ENCODE measurements at places on chromosomes 13 and 19. TPM values are rescaled to one million over a fixed set of nuclear protein-coding genes. Genes with fewer than 3 reads are reported as not detected.

- no peak for DNase-seq
These were observed 44.7 kb upstream of the ZNF429 start for GRCh38 chr19:21460686-21461085.

DNA sequence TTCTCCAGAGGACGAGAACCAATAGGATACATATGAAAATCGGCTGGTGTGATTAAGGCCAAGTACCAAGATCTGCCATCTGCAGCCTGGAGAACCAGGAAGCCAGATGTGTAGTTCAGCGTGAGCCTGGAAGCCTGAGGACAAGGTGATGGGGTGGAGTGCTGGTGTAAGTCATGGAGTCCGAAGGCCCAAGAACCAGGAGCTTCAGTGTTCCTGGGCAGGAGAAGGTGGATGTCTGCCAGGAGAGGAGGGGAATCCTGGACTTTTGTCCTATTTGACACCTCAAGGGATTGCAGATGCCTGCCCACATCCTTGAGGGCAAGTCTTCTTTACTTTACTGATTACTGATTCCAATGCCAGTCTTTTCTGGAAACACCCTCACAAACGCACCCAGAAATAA lies 71.5 kb downstream of the SPATA13 start:
- no peak for DNase-seq

DNA sequence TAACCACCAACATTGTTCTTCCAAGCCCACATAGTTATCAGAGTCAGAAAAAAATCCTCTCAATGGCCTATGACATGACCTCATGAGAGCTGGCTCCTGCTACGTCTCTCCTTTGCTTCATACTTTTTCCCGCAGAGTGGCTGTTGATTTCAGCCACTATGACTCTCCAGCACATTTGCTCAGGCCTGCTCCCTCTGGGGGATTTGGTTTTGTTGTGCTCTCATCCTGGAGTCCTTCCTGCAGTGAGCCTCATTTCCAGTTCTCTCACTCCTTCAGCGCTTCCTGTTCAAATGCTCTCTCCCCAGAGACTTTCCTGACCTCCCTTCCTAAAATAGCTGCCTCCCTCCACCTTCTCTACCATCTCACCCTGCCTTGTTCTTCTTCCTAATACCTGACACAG lies 72.0 kb upstream of the USP29 start:
- DNase-seq = no peak

GRCh38 chr19:18725841-18726770 lies 42.6 kb downstream of the CRTC1 start:
- no peak for DNase-seq

DNA sequence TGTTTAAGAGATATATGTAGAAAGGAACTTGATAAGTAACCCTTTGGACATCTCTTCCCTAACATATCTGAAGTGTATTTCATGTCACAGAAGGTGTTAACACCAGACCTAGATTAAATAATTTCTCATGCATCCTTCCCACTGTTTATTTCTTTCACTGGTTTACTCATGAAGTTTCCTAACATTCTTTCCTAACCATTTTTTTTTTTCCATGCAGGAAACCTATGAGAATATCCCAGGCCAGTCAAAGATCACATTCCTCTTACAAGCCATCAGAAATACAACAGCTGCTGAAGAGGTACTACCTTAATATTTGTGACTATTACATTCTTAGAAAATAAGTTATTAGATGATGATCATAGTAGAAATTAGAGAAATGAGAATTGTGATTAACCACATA lies 28.8 kb downstream of the IPO5 start:
- DNase-seq = no peak

- no peak for DNase-seq
These were observed 204.9 kb upstream of the KL start for GRCh38 chr13:32811297-32811800.

DNA sequence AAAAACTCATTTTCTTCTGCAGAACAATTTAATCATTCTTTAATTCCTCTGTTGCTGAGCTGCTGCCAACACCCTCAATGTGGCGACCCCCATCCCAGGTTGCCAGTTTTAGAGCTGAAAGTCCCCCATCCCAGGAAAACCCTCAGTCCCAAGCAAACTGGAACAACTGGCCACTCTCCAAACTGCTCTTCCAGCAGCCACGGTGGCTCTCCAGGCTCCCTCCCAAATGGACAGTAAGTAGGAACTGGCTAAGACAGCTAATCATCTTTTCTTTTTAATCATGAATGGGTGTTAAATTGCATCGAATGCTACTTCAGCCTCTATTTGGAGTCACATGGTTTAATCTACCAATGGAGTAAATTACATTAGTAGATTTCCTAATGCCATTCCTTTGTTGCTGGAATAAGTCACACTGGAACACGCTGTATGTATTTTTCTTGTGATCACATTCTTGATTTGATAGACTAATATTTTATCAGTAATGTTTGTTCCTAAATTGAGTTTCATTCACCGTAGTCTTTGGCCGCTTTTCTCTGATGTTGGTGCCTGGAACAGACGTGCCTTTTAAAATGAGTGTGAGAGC lies 33.7 kb upstream of the VSTM2B start:
- no peak for DNase-seq

- no peak for DNase-seq
These were observed 30.9 kb downstream of the SHISA2 start for GRCh38 chr13:26020891-26021290.

- DNase-seq = no peak
These were observed 5.2 kb upstream of the MYDGF start for GRCh38 chr19:4675346-4675745.

Gene SHISA7
- 0.05 TPM for polyA plus RNA-seq

Gene SRRM5
- polyA plus RNA-seq = 0.23 TPM

Gene PCP2
- polyA plus RNA-seq = 0.19 TPM

Gene CASP14
- not detected for polyA plus RNA-seq

Gene NECTIN2
- polyA plus RNA-seq = 50.2 TPM

Gene GSK3A
- polyA plus RNA-seq = 56.9 TPM

Gene LRRC25
- 7.0 TPM for polyA plus RNA-seq
